Left lobe of liver (tissue), 2 donors: ENCODE measurements at places on chromosomes 2 and 18. TPM values are rescaled to one million over a fixed set of nuclear protein-coding genes. Genes with fewer than 3 reads are reported as not detected.

The CNDP1 gene
- total RNA-seq: 66.3 TPM

The HS1BP3 gene
- 20.1 TPM for total RNA-seq

The TGFA gene
- 5.0 TPM for total RNA-seq

The CGREF1 gene
- total RNA-seq: 5.5 TPM

The RFTN2 gene
- 1.1 TPM for total RNA-seq

The SP3 gene
- total RNA-seq: 31.7 TPM

The HOXD10 gene
- not detected for total RNA-seq

The SATB2 gene
- 5.8 TPM for total RNA-seq

The SPRED2 gene
- 17.3 TPM for total RNA-seq

The KCNIP3 gene
- total RNA-seq: 1.6 TPM
